ENCODE measurements at places on chromosomes 4 and X.

DNA sequence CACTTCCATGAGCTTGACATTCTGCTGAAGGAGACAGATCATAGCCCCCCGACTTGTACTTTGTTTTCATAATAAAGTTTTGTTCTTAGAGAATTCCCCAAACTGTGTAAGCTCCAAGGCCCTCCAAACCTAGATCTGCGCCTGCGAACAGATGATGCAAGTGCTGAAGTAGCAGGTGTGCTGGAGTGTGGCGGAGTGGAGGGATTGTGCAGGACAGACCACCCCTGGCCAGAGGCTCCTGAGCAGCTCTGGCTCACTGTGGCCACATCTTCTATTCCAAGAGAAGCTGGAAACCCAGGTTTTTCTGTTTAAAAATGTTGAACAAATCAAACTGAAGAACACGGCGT is 46.4 kb downstream of the TBC1D14 start:
- DNase-seq, result no peak

DNA sequence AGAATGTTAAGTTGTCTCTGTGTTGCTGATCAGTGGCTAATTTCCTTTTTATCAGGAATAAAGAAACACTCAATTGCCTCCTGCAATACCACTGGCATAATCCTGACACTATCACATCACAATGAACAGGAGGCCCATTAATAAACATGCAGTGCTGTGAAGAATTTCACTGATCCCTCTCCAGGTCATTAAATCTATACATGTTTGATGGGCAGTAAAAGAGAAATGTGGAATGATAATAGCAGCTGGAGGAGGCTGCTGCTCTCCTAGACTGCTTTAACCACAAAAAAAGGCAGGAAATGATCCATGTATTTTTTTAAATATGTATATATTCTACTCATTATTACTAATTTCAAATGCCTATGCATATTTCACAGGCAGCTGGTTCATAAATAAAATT is 202.1 kb downstream of the CENPC start:
- no peak for DNase-seq

DNA sequence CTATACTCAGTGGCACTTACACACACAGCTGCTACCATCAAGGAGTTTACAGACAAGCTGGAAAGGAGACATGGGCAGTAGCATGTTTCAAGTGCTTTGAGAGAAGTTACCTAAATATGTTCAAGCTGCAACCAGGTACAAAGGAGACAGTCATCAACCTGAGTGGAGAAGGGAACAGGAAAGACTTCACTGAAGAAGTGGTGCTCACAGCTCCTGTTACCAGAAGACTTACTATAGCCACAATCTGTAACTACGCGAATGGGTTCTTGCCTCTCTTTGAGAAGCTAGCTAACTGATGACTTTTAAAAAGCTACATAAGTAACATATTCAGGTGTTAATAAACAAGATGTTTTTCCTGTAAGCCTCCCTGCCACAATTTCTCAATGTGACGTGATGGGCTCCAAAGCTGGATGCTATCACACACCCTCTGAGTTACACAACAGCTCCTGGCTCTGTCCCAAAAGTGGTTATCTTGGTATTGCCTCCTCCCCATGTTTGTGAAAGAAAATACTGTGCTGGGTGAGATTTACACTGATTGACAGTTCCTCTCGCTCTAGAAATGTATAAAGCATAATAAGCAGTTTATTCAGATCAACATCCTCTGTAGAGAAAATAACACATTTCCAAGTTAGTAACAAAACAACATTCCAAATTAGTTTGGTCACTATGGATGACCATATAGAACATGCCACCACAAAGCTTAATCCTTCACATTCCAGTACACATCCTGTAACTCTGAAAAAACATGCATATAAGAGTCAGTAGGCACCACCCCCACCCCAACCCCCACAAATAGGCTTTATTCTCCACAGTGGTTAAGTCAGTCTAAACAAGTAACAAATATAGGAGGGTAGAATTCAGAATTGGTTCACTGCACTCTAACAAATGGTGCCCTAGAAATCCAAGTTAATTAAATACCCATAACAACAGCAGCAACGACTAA is 81.8 kb downstream of the FRYL start:
- no peak for DNase-seq

GRCh38 chrX:103823591-103823990 is 8.5 kb downstream of the RAB9B start:
- no peak for DNase-seq

- DNase-seq, result peak; percentile 2
Measured at GRCh38 chr4:124279741-124280140, 432.8 kb downstream of the ANKRD50 start.

GRCh38 chr4:151114338-151114737 is 14.9 kb downstream of the RPS3A start:
- no peak for DNase-seq
